ENCODE measurements at places on chromosomes 5 and 9. TPM values are rescaled to one million over a fixed set of nuclear protein-coding genes. Genes with fewer than 3 reads are reported as not detected.

Gene OSMR
- total RNA-seq = 47.1 TPM

Gene HMGCS1
- total RNA-seq = 136 TPM

Gene KIF4B
- total RNA-seq = 0.05 TPM

Gene MVB12B
- 1.0 TPM for total RNA-seq

Gene CATSPER3
- not detected for total RNA-seq

Gene SLCO6A1
- total RNA-seq = not detected

GRCh38 chr5:1706021-1706420, 93.6 kb downstream of the MRPL36 start:
- no peak for DNase-seq

GRCh38 chr5:75363726-75364495, 26.9 kb downstream of the HMGCR start:
- DNase-seq = peak; percentile 47

GRCh38 chr9:134698587-134699342, 57.2 kb downstream of the COL5A1 start:
- DNase-seq = no peak

GRCh38 chr9:105385381-105385985, 62.4 kb upstream of the FSD1L start:
- DNase-seq = no peak

DNA sequence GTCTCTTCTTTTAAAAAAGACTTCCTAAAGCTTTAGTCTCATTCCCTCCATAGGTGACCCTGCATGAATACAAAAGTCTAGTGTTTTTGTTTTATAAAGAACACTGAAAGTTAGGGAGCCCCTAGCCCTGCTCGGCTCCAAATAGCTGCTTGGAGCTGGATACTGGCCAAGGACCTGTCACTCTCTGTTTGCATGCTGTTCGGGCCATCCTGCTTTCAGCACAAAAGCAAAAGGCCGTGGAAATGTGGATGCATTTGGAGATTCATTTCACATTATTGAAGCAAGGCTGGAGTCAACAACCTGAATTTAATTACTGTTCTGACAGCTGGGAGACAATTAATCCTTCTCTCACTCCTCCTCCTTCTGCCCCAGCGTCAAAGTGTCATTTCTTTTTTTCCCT, 151.7 kb upstream of the NMUR2 start:
- no peak for DNase-seq

- DNase-seq = no peak
These were observed 87.2 kb downstream of the MTAP start for GRCh38 chr9:21889673-21890072.

DNA sequence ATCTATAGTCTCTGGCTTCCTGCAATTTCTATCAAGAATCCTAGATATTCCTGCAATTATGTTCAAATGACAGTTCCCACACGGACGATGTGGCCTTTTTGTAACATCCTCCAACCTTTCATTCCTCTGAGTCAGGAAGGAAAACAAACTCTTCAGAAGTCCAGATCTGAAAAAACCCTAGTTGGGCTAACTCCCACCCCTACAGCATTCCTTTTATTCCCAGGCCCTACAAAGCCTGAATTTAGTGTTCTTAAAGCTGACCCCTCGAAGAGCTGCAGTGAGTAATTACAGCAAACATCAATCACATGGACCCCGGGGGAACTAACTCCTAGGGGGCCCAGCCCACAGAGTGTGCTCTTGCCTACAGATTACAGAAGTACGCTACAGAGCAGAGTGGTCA, 99.7 kb downstream of the SERINC5 start:
- DNase-seq = no peak

DNA sequence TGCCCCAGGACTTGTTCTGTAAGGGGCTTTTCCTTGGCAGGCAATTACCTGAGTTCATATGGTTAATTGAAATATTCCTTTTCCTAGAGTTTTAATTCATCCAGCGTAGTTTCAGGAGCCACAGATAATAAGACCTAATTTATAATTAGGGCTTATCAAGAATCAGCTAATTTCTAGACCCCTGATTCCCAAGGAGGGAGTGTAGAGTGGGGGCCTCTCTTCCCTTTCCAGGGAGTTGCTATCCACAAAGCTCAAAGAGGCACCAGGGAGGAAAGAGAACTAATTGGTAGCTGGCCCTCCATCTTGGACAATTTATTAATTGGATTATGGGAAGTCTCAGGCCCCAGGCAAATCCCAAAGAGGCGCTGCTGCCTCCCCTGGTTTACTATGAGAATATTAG, 75.8 kb upstream of the ZNF618 start:
- DNase-seq = no peak

GRCh38 chr5:44881266-44881665, 72.5 kb downstream of the MRPS30 start:
- peak; percentile 90 for DNase-seq

GRCh38 chr5:139263536-139263935, 30.0 kb upstream of the MATR3 start:
- no peak for DNase-seq

DNA sequence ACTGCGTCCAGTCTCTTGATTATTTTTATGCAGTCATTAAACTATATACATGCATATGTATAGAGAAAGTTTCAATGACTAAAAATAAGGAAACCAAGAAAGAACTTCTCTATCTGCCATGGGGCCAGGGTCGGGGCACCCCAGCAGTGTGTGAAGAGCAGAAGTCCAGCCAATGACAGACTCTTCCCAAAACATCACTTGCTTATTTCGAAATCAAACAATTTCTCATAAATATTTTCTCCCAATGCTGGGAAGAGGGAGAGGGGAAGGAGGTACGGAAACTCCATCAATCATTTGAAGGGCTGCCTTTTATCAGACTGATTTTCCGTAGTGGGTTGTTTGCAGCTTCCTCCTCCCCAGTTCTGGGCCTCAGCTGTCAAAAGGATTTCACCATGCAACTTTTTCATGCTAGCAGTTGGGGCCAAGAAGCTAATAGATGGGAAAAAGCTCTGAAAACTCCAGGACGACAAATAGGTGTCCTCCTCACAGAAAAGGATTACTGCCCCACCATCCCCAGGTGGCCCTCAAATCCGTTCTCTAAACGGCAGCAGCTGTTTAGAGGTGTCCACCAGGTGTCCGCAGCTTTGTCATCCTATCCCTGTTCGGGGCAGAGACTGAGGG, 617 bp upstream of the FPGS start:
- DNase-seq = peak; percentile 8

GRCh38 chr9:137515338-137515724, 34.9 kb downstream of the PNPLA7 start:
- no peak for DNase-seq

DNA sequence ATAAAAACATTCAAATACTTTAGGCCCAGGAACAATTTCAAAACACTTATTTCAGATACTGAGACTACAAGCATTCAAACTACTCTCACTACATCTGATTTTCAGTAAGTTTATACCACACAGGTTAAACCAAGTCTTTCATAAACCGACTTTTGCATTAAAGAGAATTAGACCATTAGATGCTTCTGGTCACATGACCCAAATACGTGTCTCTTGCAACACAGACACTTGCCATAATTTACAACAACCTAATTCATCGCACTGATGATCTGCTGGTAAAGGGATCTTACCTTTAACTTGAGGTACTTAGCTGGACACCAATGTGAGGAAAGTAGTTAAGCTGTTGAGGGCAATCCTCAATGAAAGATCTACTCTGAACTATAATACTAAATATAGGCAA, 3.2 kb downstream of the HNRNPH1 start:
- no peak for DNase-seq

DNA sequence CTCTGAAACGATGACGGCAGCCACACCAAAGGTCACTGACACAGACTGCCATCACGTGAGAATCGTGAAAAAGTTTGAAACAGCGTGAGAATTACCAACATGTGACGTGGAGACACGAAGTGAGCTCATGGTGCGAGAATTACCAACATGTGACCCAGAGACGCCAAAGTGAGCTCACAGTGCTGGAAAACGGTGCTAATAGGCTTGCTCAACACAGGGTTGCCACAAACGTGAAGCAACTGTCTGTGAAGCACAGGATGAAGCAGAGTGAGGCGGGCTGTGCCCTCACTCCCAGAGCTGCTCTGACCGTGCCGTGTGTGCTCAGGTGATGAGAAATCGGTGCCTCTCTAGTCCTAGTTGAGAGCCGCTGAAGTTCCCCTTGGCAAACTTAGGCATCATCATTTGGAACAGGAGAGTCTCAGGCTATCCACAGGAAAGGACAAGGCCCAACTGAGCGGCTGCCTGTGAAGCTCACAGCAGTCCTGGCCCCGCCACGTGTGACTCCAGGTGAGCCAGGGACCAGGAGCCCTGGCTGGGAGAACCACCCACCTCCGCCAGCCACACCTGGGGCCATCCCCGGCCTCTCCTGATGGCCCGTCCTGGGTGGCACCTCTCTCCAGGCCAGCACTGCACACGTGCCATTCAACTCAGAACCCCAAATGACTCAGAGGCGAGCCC, 29.8 kb upstream of the SLC6A3 start:
- DNase-seq = no peak

- peak; percentile 12 for DNase-seq
These were observed 40.1 kb upstream of the TIFAB start for GRCh38 chr5:135492319-135492626.

DNA sequence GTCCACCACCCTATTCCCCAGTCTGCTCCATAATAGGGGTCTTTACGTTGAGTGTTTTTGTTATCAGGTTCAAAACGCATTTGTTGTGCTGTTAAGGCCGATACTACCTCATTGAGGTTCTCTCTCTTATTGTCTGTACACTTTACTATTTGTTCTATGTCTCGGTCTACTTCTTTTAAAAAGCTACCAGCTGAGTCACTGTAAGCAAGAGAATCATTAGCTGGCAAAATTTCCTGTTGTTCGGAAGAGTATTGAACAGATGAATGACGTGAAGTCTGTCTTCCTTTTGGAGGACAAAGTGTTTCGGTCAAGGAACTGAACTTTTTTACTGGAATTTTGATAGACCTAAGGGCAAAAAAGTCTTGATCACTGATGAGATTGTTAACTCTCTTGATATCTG, 10.3 kb downstream of the LYSMD3 start:
- DNase-seq = peak; percentile 68

DNA sequence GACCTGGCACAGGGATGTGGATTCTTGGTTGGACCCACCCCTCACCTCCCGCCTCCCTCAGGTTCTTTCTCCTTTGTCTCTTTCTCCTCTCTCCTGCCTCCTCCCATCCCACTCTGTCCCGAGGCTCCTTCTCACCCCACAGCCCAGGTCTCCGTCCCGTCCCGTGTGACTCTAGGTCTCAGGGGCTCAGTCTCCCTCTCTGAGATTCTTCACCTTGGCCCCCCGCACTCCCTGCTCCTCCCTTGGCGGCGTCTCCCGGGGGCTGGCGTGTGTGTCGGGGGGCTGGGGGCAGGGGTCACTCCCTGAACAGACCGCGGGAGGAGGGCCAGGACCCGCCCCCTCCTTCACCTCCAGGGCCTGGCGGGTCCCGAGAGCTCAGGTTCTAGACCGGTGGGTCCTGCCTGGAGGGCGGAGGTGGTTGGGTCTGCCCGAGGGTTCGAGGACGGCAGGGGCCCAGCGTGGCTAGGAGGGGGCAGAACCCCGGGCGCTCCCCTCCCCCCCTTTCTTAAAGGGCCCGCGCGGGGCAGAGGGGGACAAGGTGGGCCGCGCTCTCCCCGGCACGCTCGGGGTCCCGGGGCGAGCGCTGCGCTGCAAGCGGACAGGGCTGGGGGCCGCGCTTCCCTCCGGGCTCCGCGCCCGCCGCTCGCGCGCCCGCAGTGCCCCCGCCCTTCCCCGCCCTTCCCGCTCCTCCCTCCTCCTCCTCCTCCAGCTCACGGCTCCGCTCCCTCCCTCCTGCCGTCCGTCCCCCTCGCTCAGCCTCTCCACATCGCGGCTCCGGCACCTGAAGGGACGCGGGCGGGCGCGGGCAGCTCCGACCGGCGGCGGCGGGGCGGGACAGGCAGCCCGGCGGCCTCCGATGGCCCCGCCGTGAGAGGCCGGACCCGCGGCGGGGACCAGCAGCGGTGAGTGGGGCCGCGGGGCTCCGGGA, at the start of gene PSD2:
Gene PSD2, plus strand, starts transcription at position 735 of the 928 bp plus-strand sequence. CDS start 13,633 bp downstream, outside the sequence.
- DNase-seq = no peak

DNA sequence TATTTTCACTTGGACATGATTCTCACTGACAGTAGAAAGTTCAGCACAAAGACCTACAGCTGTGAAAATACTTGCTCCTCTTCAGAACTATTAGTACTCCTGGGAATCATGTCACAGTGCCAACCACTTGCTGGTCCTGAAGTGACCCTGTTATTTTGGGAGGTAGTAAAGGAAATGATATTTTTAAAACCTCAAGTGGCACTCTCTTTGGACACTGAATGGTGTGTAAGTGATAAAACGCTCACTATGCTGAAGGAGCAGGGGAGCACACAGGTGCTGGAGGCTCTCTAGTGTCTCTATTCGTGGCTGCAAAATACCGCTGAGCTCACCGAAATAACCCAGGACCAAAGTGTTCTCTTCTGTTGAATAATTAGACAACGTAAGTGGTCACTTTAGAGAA, 76.9 kb upstream of the SPATA31D4 start:
- DNase-seq = no peak

DNA sequence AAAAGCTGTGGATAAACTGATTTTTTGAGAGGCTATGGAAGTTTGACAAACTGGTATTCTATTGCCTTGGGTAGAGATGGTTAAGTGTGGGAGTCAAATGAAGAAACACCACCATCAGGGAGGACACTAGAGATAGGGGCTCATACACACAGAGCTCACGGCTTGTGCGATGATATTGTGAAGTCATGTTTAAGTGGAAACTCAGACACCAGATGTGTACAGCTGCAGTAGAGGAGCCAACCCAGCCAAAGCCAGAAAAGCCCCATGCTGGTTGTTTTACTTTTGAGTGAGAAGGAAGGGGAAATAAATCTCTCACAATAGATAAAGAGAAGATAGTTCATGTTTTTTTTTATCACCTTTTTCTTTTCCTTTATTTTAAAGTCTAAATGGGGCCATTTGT, 377.7 kb downstream of the DMRT2 start:
- DNase-seq = no peak

DNA sequence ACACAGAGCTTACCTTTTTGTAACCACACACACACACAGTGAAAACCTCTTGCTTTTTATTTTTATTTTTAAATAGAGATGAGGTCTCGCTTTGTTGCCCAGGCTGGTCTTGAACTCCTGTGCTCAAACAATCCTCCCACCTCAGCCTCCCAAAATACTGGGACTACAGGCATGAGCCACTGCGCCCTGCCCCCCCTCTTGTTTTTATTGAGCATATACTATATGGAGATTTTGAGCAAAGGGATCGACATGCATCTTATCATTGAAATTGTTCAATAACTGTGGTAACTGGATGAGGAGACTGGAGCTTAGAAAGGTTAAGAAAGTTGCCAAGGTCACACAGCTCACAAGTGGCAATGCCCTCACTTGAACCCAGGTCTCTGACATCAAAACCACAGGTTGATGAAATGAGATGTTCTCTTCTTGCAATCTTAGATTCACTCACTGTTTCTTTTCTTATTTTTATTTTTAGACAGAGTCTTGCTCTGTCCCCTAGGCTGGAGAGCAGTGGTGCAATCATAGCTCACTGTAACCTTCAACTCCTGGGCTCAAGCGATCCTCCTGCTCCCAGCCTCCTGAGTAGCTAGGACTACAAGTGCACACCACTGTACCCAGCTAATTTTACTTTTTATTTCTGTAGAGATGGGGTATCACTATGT, 26.8 kb upstream of the STXBP1 start:
- DNase-seq = no peak

- peak; percentile 51 for DNase-seq
These were observed 30.8 kb downstream of the SKP1 start for GRCh38 chr5:134145779-134146581.
